ENCODE measurements at places on chromosomes 7 and 10.

GRCh38 chr10:1425879-1426278 is 311.4 kb downstream of the ADARB2 start:
- DNase-seq: no peak

DNA sequence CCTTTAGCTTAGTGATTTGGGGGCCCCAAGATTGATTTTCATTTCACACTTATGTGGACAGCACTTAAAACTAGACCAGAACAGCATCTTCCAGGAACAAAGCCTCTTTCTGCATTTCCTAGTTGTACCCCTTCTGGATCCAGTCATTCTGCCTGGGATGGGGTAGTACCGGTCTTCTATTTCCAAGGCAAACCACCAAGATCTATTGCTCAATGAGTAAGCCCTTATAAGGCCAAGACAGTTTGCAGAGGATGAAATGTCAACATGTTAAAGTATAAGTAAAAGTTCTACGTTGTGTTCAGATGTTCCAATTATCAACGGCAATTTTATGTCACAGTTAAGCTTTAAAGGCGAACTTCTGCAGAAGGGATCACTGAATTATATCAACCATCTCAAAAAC is 106.9 kb upstream of the ZNF746 start:
- DNase-seq: no peak

DNA sequence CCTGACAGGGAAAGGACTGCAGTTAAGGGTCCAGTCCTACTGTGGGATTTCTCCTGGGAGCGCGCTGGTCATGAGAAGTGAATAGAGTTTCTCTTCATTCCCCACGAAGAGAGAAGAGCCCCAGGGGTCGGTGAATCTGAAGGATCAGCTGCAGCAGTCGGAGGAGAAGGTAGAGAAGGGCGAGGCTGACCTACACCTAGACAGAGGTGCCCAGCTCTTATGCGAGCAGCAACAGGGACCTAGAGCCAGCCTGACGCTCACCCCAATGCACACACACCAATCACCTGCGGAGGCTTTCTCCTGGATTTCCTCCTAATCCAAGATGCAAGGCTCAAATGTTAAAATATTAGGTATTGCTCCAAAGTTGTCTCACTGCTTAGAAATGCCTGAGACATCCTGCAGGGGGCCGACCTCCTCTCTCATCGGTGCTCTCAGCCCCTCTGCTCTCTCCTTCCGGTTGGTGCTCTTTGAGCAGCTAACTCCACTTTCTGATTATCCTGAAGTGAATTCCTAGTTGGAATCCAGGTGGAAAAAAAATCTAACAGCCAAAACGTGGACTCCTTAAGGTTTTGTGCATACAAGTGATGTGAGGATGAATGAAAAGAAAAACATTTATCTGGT is 176.4 kb downstream of the AHR start:
- no peak for DNase-seq

DNA sequence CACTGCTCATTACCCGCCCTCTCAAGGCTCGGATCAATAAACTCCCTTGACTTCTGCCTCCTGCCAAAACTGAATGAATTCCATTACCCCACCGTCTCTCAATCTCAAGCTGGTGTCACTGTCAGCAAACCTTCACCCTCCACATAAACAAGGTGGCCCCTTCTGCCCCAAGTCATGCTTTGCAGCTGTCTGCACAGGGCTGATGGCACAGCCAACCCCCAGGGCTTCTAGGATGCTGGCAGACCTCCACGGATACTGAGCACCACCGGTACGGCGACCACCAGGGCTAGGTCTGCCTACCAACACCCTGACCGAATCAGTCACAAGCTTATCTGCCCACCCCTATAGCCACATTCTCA is 46.1 kb downstream of the PARD3 start:
- no peak for DNase-seq

DNA sequence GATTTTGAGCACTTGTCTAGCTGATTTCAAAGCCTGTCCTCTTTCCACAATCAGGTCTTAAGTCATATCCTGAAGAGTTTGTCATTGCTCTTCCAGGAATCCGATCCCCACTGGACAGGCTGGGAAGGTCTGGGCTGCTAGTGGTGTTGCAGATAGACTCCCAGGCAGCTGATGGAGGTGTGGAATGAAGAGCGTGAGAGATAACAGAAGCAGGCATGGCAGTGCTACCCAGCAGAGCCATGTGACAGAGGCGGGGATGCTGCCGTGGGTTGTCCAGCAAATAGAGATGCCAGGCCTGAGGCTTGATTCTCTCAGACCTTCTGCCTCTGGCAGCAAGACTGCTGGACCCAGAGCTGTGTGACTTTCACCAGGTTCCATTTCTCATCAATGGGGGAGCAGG is 116.5 kb upstream of the EEPD1 start:
- DNase-seq: no peak

GRCh38 chr7:45447296-45447695 is 126.9 kb upstream of the ADCY1 start:
- DNase-seq: no peak

GRCh38 chr10:61847087-61847486 is 54.4 kb upstream of the ARID5B start:
- DNase-seq: no peak

- no peak for DNase-seq
Measured at GRCh38 chr10:107442035-107442505, 277.6 kb upstream of the SORCS1 start.

DNA sequence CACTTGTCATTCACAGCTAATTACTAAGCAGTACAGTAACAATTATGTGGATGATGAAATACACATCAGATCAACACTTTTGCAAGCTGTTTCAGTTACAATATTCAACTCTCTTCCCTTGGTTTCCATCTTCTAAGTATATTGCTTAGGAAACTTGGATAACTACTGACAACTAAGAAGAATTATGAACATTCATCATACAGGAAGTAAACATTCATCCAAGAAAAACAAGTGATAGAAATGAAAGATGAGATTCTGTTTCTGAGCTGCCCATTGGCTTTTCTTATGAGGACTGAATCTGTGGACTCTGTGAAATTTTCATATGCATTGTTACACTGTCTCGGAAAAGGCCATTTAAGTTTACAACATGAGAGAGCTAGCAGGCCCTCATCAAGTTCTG is 240.2 kb downstream of the PRKG1 start:
- DNase-seq: no peak

DNA sequence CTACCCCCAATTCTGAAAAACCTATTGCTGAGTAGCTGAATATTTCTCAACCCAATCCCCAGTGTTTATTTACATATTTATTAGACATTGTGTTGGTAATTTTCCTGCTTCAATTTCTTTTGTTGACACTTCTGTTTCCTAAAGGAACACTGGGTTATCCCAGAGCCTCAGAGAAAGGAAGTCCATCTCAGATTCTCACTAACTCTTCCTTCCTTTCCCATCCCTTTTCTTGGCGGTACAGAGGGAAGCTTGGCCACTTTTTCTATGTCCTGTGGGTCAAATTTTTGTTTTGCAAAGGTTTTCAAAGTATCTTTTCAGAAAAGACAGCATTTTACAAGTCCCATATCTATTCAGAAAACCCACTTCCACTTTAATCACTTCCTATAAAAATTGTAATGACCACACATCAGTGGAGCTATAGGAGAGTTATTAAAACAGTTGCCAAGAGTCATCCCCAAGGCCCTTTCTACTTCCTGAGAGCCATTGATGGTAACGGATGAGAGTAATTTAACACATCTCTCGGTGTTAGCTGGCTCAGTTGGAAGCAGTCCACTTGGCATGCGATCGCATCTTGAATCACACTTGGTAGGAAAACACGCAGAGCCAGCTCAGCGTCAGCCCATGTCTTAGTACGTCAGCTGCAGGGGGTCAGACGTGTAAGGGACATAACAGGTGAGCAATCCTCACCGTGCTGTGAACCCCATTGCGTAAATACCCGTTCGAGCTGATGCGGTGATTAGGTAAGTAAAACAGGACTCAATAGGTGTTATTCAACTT is 231.1 kb upstream of the ADARB2 start:
- DNase-seq: no peak

GRCh38 chr10:78892338-78893176 is 176.2 kb upstream of the ZMIZ1 start:
- DNase-seq: no peak

GRCh38 chr7:141053626-141054025 is 20.2 kb upstream of the TMEM178B start:
- DNase-seq: peak; percentile 30

GRCh38 chr10:107144490-107144889 is 20.0 kb downstream of the SORCS1 start:
- DNase-seq: no peak

DNA sequence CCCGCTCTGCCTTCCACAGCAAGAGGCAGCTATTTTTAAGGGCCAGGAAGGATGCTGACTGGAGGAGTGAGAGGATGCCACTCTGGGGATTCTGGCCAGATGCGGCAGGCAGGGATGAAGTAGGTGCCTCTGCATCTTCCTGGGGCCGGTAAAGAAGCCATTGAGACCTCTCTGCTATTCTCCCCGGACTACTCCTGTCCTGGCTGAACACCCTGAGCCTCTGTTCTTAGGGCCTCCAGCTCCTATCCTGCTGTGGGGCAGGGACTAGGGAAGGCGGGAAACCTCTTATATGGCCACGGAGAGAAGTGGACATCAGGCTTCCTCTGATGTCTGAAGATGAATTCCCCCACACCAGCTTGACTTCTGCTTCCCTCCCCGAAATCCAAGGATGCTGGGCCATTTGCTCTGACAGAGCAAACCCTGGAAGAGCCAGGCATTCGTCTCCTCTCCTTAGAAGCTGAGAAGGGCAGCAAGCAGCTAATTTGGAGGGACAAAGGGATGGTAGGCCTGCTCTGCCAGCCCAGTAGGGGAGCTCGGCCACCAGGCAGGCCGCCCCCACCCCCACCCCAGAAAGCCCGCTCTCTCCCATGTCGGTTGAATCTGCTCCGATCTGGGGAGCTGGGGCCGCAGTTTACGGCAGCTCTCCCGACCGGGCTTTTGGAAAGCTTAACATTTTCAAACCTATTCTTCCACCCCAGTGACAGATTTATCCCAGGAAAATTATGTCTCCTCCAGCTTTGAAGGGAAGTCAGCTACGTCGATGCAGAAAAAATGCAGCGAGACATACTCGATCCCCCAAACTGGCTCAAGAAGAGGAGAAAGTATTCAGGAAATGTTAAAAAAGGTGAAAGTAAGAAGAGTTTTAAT is 2.8 kb downstream of the FGF8 start:
- DNase-seq: no peak

GRCh38 chr7:94974423-94974822 is 67.0 kb downstream of the PPP1R9A start:
- no peak for DNase-seq

- no peak for DNase-seq
Measured at GRCh38 chr7:49883933-49884332, 110.5 kb downstream of the VWC2 start.
